Cerebellum (tissue), 4 donors: ENCODE measurements at places on chromosomes 1 and 21.

DNA sequence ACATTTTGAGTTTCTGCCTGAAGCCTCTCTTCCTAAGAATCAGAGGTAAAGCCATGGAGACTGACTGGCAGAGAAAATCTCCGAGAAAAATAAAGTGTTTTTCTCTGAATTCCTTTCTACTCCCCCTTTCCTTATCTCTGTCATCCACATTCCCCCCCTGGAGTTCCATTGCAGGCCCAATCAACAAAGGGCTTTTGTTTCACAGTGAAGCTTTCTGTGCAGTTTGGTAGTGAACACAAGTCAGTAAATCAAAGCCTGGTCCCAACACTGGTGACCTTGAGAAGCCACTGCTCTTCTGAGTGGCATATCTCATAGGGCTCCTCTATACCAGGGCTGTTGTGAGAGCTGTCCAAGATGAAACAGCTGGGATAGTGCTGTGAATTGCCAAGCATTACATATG is 228.4 kb downstream of the SEC16B start:
- no peak for DNase-seq

DNA sequence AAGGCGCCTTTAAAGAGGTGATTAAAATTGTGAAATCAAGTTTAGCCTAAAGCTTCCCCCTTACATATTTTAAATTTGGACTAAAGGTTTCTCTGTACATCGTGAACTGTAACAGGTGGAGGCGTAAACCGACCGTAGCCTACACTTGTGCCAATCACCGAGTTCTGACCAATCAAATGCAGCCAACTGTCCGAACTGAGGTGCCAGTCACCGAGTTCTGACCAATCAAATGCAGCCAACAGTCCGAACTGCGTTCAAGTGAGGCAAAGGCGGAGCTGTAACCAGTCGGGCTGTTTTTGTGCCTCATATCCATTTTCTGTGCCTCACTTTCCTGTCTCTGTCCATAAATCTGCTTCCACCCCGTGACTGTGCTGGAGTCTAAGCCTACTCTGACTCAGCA is 7.4 kb downstream of the TFF1 start:
- no peak for DNase-seq

DNA sequence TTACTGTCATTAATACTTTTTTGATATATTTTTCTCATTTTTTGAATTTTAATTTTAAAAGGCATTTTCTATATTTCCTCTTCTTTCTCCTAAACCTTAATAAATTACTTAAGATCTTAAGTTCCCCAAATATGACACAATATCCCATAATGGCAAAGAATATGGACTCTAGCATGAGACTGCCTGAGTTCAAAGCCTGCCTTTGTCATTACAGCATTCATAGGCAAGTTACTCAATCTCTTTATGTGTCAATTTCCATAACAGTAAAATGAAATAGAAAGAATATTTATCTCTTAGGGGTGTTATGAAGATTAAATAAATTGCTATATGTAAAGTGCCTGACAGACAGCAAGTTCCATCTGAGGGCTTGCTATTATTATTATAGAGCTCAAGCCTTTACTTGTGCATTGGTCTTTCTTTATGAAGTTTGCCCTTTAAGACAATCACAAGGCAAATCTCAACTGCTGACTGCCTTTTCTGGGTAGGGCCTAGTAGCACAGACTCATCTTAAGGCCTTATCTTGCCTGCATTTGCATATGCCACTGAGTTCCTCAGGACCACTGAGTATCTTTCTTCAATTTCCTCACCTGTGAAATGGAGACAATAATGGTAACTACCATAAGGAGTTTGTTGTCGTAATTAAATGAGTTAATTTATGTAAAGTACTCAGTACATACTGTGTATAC is 231.0 kb downstream of the NRIP1 start:
- DNase-seq = no peak

- no peak for DNase-seq
These were observed 107.1 kb downstream of the SPSB1 start for GRCh38 chr1:9399510-9400424.

DNA sequence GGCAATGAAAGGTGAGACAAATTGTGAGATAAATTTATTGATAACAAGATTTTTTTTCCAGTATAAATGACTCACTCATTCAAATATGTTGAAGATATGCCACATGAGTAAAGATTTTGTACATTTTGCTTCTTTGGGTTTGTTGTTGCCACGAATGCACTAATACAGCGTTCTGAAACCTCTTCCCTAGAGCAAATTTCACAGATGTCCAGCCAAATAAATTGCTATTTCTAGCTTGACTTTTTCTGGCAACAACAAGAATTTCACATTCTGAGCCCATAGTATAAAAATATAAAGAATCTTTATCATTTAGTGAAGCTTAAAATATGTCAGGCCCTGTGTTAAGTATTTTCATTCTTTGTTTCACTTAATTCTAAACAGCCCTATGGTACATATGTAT is 114.5 kb upstream of the COL24A1 start:
- DNase-seq = no peak

GRCh38 chr1:36834586-36834985 is 199.7 kb downstream of the GRIK3 start:
- no peak for DNase-seq

GRCh38 chr1:218694636-218695035 is 349.5 kb downstream of the TGFB2 start:
- no peak for DNase-seq

DNA sequence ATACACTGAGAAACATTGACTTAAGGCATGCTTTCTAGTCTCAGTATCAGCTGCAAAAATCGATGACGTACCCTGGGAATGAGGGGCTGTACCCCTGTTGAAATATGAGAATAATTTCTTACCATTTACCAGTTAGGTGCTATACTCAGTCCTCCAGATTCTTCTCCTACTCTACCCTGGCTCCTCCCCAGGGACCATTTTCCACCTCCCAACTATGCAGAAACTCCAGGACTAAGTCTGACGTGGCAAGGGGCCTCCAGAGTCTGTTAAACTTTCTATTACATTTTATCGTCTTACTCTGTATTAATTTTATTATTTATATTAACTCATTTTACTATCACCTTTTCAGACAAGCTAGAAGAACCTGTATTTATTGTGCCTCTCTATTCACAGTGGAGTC is 124.3 kb downstream of the CYYR1 start:
- no peak for DNase-seq

GRCh38 chr1:56979986-56980755 is 14.4 kb upstream of the C8B start:
- no peak for DNase-seq

DNA sequence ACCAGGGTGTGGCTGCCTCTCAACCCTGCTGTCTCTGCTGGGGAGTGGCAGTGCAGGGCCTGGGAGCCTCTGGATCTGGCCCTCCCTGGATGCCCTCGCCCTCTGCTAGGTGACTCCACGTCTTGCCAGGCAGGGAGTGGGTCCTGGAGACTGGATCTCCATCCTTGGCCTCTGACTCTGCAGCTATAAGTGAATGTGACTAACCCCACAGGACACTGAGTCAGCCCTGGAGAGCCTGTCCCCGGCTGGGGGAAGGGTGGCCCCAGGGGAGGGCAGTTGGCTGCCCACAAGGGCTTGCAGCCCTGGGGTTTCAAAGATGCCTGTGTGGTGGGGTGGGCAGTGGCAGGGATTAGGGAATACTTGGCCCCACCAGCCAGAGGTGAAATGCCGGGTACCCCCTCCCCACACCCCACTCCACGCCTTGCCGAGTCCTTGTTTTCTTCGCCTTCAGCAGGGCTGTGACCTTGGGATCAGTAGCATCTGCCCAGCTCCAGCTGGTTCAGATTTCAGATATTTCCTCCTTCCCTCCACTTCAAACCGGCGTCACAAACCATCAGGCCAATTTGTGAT is 1.9 kb upstream of the MYBPH start:
- no peak for DNase-seq

GRCh38 chr21:46552865-46553379 is 52.0 kb downstream of the S100B start:
- DNase-seq = no peak
